ENCODE measurements at places on chromosomes 6 and 20.
A peak's percentile ranks its signal among the peaks of the same experiment; 100 is the strongest.

GRCh38 chr6:150087336-150087735 lies 18.4 kb upstream of the ULBP3 start:
- DNase-seq = no peak

- DNase-seq = no peak
Observed at GRCh38 chr6:699319-699718, 6.4 kb upstream of the EXOC2 start.

DNA sequence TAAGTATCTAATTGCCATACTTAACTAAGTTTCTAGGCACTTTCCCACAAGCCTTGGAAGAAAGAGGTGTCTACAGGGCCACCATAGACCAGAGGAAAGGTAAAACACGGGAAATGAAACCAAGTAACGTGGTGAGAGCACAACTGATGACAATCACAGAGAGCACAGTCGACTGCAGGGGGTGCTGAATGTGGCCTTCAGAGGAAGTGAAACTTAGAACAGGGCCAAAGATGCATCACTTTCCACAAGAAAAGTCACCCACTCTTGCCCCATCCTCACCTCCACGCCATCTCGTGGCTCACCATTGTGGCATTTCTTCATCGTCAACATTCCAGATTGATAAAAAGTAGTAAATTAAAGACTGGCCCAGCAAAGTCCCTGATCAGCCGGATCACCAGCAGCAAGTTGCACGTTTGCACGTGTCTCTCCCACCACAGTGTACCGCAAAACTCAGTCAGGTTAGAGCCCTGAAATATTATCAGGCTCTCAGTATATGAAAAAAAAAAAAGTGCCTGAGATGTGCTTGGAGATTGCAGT lies 31.4 kb downstream of the HIVEP2 start:
- DNase-seq = peak; percentile 56

DNA sequence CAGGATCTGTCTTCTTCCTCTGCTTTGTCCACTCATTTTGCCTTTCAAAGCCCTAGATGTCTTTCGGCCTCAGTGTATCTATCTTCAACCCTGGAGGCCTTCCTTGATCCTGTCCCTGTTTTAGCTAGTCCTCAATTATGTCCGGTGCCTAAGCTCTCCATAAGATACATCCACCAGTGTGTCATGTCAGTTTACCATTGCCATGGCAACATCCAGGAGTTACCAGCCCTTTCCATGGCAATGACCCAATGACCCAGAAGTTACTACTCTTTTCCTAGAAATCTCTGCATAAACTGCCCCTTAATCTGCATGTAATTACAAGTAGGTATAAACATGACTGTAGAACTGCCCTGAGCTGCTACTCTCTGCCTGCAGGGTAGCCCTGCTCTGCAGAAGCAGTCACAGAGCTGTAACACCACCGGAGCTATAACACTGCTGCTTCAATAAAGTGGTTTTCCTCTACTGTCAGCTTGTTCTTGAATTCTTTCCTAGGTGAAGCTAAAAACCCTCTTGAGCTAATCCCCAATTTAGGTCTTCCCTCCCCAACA lies 712.1 kb upstream of the AGPAT4 start:
- no peak for DNase-seq

DNA sequence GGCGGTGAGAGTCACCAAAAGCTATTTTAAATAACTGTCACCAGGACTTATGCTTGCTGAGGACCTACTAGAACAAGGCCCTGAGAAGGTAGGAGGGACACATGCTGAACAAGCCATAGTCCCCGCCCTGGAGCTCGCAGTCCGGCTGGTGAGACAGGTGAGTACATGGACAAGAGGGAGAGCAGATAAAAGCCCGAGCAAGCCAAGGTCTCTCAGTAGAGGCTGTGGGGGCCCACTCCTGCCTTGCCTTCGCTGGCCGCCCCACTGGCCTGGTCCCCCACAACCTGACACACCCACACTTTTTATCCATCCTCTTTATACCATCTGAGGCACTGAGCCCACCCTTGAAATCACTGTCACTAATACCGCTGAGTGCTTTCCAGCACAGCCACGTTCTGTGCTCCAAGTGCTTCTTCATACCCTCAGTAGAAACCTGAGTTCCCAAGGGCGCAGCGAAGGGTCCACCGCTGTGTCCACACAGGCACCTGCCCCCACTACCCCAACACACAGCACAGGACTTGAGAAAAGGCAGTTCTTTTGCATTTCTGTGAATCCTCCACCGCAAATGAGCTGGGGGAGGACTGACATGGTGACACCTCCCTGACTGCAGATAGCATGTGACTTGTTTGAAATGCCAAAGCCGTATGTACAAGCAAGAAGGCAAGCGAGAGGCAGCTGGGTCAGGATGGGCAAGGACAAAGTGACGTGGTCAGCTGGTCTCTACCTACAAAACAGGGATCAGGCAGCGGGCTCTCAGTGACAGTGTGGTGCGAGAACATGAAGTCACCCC lies 12.1 kb downstream of the DDRGK1 start:
- no peak for DNase-seq

- no peak for DNase-seq
Observed at GRCh38 chr6:116406678-116407345, 36.1 kb downstream of the DSE start.

GRCh38 chr20:32823078-32823477 lies 3.3 kb downstream of the MAPRE1 start:
- DNase-seq = peak; percentile 29

DNA sequence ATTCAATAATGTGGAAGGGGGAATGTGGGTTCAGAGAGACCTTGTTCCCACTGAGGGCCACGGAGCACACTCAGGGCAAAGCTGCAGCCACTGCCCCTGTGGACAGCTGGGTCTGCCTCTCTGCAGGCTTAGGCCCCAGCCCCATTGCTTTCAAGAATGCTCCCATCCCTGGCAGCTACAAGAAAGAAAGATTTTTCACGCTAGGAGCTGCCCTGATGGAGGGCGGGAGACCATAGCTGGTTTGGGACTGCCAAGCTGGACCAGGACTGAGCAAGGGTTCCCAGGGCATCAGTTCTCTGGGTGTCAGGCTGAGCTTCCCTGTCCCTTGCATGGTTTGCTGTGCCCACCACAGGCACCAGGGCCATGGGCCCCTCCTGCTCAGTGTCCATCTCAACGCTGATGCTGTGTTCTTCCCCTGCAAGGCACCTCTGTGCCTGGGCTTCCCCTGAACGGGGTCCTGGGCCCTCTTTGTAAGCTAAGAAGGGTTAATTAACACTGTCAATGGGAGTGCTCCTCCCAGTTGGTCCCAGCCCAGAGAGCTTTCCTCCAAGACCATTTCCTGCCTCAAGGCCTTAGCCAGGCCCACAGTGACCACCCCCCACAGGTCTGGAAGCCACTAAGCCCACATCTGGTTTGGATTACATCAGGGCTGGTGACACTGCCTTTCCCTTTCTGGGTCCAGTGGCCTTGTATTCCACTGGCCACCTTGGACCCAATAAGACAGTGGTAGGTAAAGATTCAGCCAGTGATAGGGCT lies 8.4 kb downstream of the FOXS1 start:
- no peak for DNase-seq

GRCh38 chr20:53970232-53970631 lies 100.2 kb downstream of the BCAS1 start:
- DNase-seq = no peak

DNA sequence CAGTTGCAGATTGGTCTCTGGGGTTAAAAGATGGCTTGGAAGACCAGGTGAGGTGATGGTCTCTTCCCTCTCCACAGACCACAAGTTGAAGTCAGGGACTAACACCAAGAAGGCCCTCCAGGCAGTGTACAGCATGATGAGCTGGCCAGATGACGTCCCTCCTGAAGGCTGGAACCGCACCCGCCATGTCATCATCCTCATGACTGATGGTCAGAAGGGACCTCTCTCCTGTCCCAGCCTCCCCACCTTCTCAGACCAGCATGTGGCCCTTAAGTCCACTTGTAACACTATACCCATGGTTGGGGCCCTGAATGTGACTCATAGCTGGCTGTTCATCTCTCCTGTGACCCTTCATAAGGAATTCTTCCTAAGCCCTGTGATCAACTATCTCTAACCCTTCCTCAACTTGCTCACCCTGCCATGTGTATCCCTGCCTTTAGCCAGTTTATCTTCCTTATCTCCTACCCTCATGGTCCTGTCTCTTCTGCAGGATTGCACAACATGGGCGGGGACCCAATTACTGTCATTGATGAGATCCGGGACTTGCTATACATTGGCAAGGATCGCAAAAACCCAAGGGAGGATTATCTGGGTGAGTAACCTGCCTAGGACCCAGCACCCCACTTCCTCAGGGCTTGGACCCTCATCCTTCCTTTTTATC lies 3.0 kb downstream of the CFB start:
- no peak for DNase-seq

DNA sequence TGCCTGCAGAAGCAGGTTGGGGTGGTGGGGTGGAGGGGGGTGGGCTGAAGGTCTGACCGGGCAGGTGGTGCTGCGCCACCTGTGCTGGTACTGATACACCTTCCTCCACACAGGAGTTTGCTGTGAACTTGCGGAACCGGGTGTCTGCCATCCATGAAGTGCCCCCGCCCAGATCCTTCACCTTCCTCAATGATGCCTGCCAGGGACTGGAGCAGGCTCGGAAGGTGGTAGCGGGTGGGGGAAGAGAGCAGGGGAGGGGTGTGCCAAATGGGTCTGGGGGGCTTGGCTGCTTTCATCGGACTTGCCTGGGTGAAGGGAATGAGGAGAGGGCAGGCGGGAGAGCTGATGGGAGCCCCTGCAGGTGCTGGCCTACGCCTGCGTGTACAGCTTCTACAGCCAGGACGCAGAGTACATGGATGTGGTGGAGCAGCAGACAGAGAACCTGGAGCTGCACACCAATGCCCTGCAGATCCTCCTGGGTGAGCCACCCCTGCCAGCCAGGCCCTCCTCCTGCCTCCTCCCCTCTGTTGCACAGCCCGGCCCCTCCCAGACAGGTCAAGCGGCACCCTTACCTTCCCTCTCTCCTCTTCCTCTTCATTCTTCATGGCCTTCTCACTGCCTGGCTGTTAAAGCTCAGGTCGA lies 6.7 kb downstream of the DNPH1 start:
- DNase-seq = no peak

GRCh38 chr6:35385457-35386202 lies 43.3 kb downstream of the PPARD start:
- no peak for DNase-seq

- DNase-seq = no peak
Observed at GRCh38 chr6:38185244-38185643, 365.7 kb downstream of the ZFAND3 start.

DNA sequence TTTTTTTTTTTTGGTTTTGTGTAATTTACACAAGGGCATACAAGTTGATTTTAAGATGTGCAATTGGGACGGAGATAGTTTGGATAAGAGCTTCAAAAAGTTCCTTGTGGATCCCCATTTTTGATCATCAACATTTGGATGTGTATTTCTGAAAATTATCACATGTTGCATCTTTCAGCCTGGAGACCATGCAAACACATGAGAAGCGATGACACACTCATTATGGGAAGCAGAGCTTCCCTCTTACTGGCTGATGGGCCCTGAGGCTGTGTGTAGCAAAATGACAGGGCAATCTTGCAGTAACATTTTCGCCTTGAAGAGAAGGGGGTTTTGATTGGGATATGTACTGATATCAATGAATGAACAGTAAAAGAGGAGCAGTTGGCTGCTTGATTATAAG lies 22.0 kb upstream of the RIPK1 start:
- DNase-seq = no peak

GRCh38 chr20:61776491-61777075 lies 289.1 kb downstream of the TAF4 start:
- no peak for DNase-seq

DNA sequence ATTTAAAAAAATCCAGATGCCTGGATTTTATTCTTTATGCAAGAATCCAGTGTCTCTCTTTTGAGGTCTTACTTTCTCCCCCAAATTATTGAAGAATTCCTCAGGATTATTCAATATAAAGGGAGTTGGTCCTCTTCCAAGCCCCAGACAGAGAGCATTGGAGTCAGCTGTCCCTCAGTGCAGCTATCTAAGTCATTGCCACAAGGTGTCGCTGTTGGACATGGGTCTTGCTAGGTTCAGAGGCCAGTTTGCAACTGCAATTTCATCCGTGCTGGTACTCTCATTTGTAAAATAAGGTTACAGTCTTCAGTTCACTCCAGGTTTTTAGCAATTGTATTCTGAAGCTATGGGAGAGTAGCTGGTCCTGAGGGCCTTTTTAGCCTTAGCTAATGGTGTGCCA lies 27.8 kb downstream of the CCN2 start:
- peak; percentile 23 for DNase-seq

GRCh38 chr6:41356825-41357224 lies 21.4 kb downstream of the NCR2 start:
- DNase-seq = no peak
